ENCODE measurements at places on chromosomes 5 and 9.

DNA sequence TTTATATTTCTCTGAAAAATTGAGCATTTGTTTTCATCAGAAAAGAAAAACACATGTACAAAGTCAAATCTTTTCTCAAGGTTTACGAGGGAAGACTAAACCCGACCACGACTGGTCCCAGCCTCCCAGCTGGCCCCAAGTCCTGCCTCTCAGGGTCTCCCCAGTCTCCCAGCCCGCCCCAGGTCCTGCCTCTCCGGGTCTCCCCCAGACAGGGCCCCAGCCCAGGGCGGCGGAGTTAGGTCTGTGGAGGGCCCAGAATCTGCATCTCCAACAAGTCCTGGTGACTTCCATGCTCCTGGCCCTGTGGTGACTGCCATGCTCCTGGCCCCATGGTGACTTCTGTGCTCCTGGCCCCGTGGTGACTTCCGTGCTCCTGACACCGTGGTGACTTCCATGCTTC, 359.9 kb downstream of the IRX2 start:
- no peak for DNase-seq

- DNase-seq: no peak
These were observed 33.2 kb upstream of the C5orf46 start for GRCh38 chr5:147939431-147940114.

- no peak for DNase-seq
These were observed 32.1 kb downstream of the GDNF start for GRCh38 chr5:37807621-37808301.

- DNase-seq: no peak
These were observed 114.2 kb upstream of the SLC24A2 start for GRCh38 chr9:19903076-19903475.

DNA sequence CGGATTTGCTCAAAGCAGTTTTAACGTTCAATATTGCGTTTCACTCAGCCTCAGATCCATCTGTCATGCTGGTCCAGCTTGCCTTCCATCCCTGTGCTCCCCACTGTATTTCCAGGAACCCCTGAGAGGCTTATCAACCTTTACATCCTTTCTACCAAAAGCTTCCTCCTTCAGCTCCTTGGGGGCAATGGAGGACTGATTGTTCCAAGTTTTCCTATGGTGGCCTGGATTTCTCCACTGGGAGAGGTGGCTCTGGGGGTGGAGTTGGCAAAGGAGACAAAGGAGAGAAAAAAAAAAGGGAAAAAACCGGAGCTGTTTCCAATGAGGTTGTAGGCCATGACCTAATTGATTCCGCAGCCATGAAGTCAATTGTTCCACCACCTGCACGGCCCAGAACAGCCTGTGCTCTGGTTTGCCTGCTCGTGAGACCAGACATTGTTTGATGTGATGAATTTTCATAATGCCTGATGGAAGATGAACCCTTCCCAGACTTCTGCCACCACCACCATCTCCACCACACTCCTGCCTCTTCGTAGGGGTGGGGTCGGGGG, 54.1 kb downstream of the ABLIM3 start:
- no peak for DNase-seq

- DNase-seq: no peak
These were observed 6.1 kb downstream of the FLT4 start for GRCh38 chr5:180643191-180643851.

DNA sequence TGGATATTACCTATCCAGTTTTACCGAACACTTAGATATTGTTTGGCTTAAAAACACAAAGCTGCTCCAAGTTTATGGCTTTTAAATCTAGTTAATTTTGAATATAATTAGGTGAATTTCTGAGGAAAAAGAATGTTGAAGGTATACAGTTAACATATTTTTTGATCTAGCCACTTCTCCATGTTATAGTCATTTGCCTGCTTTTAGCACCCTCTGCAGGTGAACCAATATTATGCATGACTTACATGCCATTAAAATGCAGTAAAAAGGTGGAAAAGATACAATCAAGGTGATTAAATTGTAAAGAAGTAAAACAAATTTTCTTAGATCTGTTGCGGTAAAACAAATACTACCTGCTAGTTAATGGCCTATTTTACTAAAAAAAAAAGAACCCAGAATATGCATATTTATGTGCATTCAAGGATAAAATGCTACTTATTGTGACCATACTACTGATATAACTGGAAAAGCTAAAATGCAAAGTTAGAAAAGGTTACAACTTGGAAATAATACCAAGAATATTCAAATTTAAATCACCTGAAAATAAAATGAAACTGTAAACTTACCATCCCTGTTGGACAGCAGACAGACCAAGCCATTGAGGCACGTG, 132.1 kb downstream of the AP3B1 start:
- DNase-seq: no peak

- peak; percentile 2 for DNase-seq
These were observed 10.3 kb upstream of the PCDHB1 start for GRCh38 chr5:141040771-141041426.

DNA sequence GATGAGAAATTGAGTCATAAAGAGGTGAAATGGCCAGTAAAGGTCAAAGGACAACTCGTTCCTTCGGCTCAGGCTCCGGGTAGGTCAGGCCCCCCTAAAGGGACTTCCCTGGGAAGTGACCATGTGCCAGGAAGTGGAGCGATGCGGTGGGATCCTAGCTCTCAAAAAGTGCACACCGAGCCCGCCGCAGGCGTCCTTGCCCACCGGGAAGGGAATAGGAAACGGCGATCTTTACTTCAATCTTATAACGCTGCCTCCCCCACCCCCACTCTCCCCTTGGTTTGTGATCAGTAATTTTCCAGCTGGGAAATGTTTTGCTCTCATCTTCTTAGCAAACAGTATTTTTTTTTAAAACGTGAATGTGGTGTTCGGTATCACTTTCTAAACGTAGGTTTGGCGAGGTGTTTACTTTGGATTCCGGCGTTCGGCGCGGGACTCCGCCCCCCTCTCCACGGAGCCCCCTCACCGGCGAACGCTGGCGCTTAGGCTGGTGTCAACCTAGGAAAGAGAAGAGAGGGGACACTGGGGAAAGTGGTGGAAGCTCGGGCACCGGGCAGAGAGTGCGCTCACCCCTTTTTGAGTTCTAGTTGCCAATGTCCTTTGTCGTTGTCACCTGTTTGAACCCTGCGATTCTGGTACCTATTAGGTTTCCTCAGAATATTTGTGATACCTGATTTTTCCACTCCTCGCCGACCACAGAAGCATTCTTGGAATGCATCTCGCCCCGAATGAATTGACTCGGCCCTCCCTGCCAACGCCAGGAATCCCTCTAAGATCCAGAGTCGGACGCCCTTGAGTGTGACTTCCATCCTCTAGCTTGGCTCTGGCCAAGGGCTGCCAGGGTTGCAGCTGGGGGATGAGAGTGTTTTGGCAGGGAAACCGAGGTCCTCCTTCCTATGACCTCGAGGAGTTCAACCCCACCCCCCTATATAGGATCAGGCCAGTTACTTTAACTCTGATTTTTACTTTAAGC, 1.8 kb upstream of the KLF4 start:
- no peak for DNase-seq

DNA sequence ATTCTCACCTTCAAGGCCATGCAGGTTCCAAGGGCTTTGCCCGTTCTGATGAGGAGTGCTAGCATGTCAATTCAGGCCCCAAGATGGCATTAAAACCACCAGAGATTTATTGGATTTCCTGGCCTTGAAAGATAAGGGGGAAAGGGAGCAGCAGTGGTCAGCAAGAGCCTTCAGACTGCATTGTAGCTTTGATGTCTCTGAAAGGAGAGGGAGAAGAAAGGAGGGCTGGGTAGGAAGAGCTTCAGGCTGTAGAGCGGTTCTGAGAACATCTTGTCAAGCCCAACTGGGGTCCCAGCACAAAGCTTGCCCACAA, 41.8 kb upstream of the FGF1 start:
- no peak for DNase-seq

- no peak for DNase-seq
These were observed 262.5 kb upstream of the C9orf72 start for GRCh38 chr9:27835746-27836145.

- DNase-seq: no peak
These were observed 49.6 kb upstream of the KIF2A start for GRCh38 chr5:62256161-62257019.

Measured in activated naive CD4-positive, alpha-beta T cell (primary cell).